ENCODE measurements at places on chromosomes 7 and 10. TPM values are rescaled to one million over a fixed set of nuclear protein-coding genes. Genes with fewer than 3 reads are reported as not detected.

GRCh38 chr7:129952086-129952652 lies 591 bp downstream of the UBE2H start:
- H3K4me1 ChIP-seq = peaks cover 13% of the 10 kb centered on the region
- no peak for DNase-seq
- H3K27me3 ChIP-seq = no peaks in the 10 kb centered on the region
- peaks cover 4% of the 10 kb centered on the region for H3K36me3 ChIP-seq

GRCh38 chr10:123136221-123136805 lies 543 bp downstream of the HMX3 start:
- peak overlapping the region; percentile 54 for H3K27ac ChIP-seq
- no peaks in the 10 kb centered on the region for H3K36me3 ChIP-seq
- H3K27me3 ChIP-seq = peaks cover 22% of the 10 kb centered on the region
- DNase-seq = no peak
- H3K4me1 ChIP-seq = peaks cover 7% of the 10 kb centered on the region

GRCh38 chr10:66301078-66301477 lies 624.8 kb upstream of the LRRTM3 start:
- H3K27me3 ChIP-seq = no peaks in the 10 kb centered on the region
- H3K36me3 ChIP-seq = no peaks in the 10 kb centered on the region
- no peaks in the 10 kb centered on the region for H3K4me1 ChIP-seq
- no peak for DNase-seq
- no peak overlapping the region for H3K4me3 ChIP-seq
- H3K27ac ChIP-seq = no peak overlapping the region

- H3K27ac ChIP-seq = no peak overlapping the region
- no peak overlapping the region for H3K4me3 ChIP-seq
- no peak for DNase-seq
- no peaks in the 10 kb centered on the region for H3K27me3 ChIP-seq
Measured at GRCh38 chr7:91228327-91228726, 35.9 kb upstream of the FZD1 start.

- H3K36me3 ChIP-seq = no peaks in the 10 kb centered on the region
- H3K27me3 ChIP-seq = no peaks in the 10 kb centered on the region
- no peaks in the 10 kb centered on the region for H3K4me1 ChIP-seq
Measured at GRCh38 chr10:84991301-84991700, 662.9 kb downstream of the CCSER2 start.

- no peaks in the 10 kb centered on the region for H3K4me1 ChIP-seq
- DNase-seq = no peak
- H3K36me3 ChIP-seq = no peaks in the 10 kb centered on the region
- no peak overlapping the region for H3K4me3 ChIP-seq
- no peaks in the 10 kb centered on the region for H3K27me3 ChIP-seq
- no peak overlapping the region for H3K27ac ChIP-seq
Measured at GRCh38 chr10:131703541-131703940, 197.3 kb upstream of the PPP2R2D start.

GTF2I gene
- total RNA-seq = 172 TPM

OGA gene
- 87.8 TPM for total RNA-seq

CCL26 gene
- total RNA-seq = not detected

ASCC1 gene
- total RNA-seq = 37.7 TPM

Measured in GM12878 (cell line).